ENCODE measurements at places on chromosomes 5 and 9.

DNA sequence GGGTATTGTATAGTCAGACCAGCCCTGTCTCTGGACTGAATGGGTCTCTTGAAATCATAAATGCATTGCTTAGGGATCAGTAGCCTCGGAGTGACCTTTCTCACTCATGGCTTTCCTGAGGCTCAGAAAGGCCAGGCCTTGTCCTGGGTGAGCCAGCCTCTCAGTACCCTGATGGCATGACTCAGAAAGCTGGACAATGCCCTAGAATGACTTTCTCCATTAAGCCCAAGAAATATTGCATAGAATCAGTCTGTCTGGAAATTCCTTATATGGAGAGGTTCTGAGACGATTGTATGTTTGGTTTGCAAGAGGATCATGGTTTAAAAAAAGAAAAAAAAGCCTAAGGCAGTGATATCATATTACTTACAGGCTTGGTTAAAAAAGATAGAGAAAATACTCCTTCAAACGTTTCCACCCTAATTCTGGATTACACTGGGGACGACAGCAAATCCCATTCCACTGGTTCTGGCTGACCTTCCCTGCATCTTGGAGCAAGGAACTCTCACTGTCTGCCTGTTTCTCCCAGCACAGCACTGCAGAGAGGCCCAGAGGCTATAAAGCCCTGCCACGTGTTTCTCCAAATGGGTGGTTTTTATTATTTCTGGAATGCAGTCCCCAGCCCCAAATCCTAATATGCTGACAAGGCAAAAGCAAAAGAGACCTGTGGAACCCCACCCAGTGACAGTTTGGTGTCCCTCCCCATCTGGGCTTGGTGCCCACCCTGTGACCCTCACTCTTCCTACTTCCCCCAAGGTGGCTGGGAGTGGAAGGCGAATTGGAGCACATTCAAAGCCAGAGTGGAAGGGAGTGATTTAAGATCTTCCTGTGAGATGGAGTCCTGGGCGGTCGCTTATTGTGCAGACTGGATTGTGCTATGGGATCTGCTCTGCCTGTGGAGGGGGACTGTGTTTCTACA lies 34.4 kb downstream of the MAP1B start:
- DNase-seq = no peak

- DNase-seq = no peak
These were observed 27.2 kb downstream of the TNFAIP8 start for GRCh38 chr5:119383008-119383407.

DNA sequence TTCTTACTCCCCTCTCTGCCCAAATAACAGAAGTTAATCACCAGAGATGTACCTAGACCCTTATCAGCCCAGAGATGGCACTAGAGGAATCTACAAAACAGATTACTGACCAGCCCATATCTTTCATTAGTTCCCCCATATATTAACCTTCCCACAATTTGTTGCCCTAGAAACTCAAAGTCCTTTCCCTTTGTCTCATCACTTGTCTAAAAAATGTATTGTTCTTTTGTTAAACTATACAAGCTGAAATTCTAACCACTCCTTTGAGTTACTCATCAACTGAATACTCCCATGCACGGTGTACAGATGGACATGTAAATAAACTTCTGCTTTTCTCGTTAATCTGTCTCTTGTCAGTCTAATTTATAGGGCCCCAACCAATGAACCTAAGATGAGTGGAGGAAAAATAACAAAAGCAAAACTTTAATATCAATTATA lies 130.9 kb downstream of the CCDC192 start:
- no peak for DNase-seq

- DNase-seq = no peak
These were observed 53.7 kb downstream of the FGD3 start for GRCh38 chr9:93001031-93001430.

- no peak for DNase-seq
These were observed 42.7 kb upstream of the ANGPTL2 start for GRCh38 chr9:127165116-127165515.

DNA sequence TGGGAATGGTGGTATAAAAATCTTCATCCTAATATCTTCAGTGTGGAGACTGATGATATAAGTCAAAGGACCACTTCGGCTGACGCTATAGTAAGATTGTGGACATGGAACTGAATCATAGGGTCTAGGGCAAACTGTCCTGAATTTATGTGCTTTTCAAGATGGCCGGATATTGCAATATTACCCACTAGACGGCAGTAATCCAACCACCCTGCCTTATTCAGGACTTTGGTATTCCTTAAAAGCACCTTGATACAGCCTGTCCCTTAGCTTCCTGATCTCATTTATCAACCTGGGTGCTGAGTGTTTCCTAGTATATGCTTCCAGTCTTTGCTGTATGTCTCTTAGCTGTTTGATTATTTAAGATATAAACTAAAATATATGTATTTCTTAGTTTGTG lies 71.2 kb upstream of the COX7C start:
- DNase-seq = no peak

DNA sequence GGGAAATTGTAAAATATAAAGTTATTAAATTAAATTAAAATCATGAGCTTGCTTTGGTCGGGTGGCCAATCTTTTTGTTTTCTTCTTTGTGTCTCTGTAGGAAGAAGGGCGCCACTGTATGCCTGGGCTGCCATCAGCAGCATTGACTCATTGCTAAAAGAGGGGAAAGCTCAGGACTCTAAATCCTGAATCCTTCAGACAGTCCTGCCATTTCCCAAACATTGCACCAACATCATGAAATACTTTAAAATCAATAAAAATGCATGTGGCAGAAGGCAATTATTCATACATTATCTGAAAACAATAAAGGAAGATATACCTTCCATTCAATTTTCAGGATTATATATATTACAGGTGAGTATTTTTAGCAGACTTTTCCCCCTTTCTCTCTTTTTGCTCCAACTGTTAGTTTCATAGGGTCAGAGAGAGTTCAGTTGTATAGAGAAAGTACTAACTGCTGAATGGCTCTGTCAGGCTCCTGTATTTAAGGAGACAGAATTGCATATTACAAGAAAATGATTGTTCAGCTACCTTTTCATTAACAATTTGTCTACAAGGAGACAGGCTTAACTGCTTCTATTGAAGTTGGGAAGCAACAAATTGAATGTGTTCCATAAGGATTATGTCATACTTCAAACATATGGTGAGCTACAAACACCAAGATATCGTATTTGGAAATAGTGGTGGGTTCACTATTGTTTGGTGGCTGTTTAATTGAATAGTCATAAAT lies 95.7 kb downstream of the ATPSCKMT start:
- DNase-seq = no peak

- no peak for DNase-seq
These were observed 592.0 kb downstream of the CHSY3 start for GRCh38 chr5:130496215-130496614.

DNA sequence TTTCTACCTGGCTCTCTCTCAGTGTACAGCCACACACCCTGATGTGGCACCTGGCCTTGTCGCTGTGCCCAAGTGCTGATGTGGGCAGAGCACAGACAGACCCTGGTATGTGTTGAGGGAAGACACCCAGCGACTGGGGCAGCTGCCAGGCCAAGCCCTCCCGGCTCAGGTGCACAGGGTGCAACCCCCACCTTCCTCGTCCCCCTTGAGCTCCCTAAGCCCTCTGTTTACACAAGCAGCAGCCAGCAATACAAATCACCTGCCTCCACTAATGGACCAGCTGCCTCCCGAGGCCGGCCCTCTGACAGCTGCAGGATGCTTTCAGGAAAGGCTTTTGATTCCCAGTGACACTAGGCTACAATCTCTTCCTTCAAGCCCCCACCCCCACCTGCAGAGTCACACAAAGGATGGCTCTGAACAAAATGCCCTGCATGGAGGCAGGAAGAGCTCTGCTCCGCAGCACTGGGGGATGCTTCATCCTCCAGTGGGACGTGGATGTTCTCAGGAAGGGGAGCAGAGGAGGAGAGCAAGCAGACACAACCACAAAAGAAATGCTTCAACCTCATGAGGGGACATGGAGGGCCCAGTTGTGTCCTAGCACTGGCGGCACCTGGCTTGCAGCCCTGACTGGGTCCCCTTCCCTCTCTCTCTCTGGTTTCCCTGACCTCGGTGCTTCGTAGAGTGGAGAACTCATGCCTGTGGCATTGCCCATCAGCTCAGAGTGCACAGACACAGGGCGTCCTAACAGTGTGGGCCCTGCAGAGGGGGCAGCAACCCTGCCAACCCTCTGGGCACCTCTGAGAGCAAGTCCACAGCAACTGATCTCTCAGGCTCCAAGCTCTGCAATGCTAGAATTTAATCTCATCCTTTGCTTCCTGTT lies 140.8 kb downstream of the BARX1 start:
- no peak for DNase-seq

DNA sequence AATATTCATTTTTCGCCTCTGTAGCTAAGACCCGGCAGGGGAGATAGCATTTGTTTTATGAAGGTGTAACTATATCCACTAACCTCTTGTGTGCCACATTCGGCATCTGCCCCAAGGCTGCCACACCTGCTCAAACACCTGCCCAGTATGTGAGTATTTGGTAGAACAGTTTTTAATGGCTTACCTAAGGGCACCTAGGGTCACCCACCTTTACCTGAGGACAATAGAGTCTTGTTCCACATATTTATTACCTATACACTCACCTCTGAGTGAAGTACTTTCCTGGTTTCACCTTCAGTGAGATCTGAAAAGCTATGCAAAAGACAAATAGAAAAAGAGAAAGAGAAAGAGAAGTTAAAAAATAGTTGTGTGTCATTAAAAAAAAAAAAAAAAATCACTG lies 68.0 kb upstream of the PIP5K1B start:
- no peak for DNase-seq

- no peak for DNase-seq
These were observed 21.3 kb upstream of the GLRX start for GRCh38 chr5:95843733-95844223.

- no peak for DNase-seq
These were observed 27.0 kb upstream of the ZNF622 start for GRCh38 chr5:16492398-16493140.

DNA sequence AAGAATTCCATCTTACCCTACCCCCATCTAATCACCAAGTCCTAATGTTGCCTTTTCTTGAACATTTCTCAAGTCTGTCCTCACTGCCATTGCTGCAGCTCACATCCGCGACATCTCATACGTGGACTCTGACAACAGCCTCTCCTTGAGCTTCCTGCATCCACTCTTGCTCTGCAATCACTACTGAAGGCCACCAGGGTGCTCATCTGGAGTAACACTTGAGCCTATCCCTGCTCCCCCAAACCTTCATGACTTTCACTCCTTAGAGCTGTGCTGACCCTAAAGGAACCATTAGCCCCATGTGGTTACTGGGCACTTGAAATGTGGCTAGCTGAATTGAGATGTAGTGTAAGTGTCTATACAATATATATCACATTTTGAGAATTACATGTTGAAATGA lies 46.4 kb upstream of the CTXN3 start:
- DNase-seq = no peak

- no peak for DNase-seq
These were observed 8.9 kb upstream of the SH3TC2 start for GRCh38 chr5:149071756-149072155.

GRCh38 chr9:108582726-108583125 lies 273.1 kb downstream of the ACTL7B start:
- DNase-seq = no peak

DNA sequence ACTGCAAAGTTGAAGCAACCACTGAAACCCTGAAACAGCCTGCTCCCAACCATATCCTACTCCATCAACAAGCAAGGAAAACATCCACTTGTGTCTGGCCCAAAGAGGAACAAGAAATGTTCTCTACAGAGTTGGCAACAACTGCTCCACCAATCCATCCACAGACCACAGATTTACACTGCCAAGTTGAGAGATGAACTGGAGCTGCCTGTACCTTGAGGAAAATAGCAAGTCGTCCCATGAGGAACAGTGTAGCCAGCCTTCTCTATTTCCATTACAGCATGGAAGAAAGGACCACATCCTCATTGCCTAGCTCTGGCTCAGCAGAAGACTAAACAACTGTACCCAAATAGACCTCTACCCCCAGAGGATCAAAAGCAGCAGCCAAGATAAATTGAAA lies 60.4 kb downstream of the DEPDC1B start:
- no peak for DNase-seq
